Stimulated activated CD4-positive, alpha-beta T cell treated with anti-CD3 and anti-CD28 coated beads, TNF-alpha, amount 100 ng/mL, for 24 hours (primary cell): ENCODE measurements at places on chromosomes 1 and 21.
A peak's percentile ranks its signal among the peaks of the same experiment; 100 is the strongest.

DNA sequence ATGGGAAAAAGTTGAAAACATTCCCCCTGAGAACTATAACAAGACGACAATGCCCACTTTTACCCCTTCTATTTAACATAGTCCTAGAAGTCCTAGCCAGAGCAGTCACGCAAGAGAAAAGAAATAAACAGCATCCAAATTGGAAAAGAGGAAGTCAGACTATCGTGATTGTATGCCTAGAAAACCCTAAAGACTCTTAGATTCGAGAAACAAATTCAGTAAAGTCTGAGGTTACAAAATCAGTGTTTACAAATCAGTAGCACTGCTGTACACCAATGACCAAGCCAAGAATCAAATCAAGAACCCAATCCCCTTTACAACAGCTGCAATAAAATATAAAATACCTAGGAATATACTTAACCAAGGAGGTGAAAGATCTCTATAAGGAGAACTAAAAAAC is 72.4 kb downstream of the POU2F1 start:
- DNase-seq: no peak

GRCh38 chr21:44695184-44695583 is 1.8 kb upstream of the KRTAP10-12 start:
- DNase-seq: no peak

- no peak for DNase-seq
Observed at GRCh38 chr1:37850352-37850955, 8.9 kb downstream of the MTF1 start.

DNA sequence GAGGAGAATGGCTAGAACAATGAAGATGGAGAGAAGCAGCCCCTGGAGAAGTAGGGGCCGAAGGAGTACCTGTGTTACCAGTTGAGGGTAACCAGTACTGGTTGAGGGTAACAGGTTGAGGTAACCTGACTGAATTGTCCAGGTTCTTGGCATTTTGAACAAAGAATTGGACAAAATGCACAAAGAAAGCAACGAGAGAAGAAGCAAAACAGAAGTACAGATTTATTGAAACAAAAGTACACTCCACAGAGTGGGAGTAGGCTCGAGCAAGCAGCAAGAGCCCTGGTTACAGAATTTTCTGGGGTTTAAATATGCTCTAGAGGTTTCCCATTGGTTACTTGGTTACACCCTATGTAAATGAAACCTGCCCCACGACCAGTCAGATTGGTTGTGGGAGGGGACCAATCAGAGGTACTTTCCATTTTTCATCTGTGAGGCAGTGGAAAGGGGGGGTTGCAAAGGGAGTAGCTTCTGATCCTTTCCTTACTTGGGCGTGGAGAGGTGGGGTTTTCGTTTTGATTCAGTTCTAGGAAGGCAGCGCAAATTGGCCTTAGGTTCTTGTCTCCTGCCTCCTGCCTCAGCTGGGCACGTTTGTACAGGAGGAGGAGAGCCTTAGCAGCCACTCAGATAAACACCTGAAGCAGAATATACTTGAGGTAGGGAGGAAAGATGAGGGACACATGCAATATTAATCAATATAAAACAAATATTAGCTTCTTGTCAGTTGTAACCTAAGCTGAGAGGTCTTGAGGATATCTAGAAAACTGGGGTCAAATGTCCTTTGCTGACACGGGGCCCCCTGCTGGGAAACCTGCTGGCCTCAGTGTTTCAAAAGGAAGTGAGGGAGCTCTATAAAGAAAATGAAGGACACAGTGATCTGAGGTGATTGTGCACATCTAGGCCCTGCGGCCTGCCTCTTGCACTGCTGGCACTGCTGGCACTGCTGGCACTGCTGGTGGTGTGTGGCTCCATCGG is 14.3 kb upstream of the LSM10 start:
- DNase-seq: peak; percentile 31

- no peak for DNase-seq
Observed at GRCh38 chr21:15826147-15826780, 96.5 kb downstream of the USP25 start.

- no peak for DNase-seq
Observed at GRCh38 chr1:86502721-86503405, 34.1 kb downstream of the CLCA1 start.

DNA sequence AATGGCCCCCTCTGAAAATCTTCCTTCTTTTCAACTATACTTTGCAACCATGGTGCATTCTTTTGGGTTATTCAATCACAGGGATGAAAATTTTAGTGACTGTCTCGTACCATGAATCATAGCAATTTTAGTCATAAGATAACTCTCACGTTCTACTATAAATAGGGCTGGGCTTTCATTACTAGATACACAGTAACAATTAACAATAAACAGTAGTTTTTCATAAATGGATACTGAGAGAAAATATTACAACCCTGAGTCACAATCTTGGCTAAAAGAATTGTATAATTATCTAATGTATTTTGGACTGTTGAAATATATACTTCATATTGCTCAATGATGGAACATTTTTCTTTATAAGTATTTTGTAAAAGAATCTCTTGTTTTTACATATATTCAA is 96.1 kb downstream of the TEX35 start:
- DNase-seq: no peak

DNA sequence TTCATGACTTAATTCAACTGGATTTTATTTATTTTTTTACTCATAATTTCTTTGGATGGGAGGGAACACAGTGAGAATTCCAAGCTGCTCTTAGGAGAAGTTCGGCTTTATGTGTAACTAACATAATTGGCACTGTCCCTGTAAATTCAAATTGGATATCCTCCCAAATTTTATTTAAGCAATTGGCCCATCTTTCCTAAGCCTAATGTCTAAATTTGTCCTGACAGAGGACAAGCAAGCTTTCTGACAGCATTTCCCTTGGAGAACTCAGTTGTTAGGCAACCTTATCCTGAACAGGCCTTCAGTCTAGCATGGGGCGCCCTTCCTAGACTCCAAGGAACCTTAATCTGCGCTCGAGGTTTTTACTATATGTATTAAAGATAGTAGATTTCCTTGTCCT is 550.3 kb downstream of the NUF2 start:
- DNase-seq: no peak

- DNase-seq: peak; percentile 31
Observed at GRCh38 chr1:185595835-185596667, 138.1 kb upstream of the HMCN1 start.

- DNase-seq: no peak
Observed at GRCh38 chr1:47703981-47704596, 266.2 kb downstream of the FOXD2 start.

DNA sequence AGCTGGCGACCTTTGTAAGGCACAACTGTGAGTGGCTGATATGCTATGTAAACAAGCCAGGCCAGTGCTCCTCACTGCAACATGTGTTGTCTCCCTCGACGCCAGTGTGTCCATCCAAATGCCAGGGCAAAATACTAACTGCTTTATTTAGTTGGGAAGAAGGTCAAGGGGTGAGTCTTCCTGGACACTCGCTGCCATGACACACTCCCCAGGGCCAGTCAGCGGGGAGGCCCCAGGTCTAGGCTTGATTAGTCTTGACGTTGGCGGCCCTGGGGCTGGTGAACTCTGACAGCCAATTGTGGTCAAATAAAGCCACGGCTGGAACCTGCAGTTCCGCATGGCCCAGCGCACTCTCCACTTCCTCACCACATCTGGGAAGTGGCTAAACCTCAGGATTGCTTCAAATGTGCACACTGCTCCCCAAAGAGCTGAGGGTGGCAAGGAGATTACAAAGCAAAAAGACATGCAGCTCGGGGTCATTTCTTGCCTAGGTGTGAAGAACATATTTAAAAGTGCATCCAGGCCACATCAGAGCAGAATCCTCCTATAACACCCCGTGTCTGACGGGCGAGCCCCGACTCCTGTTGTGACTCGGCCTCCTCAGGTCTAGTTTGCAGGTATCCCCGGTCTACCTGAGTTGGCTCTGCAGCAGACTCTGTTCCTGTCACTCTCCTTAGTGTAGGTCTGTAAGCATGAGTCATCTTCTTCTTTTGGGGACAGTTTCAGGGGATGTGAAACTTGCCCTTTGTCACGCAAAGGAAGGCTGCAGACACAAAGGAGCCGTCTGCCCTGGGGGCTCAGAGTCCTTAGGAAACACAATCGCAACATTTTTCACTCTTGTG is 183.5 kb downstream of the RUNX1 start:
- DNase-seq: no peak

- no peak for DNase-seq
Observed at GRCh38 chr1:220954321-220955075, 75.3 kb downstream of the HLX start.

GRCh38 chr1:215219372-215219771 is 136.8 kb downstream of the KCNK2 start:
- no peak for DNase-seq

GRCh38 chr1:22547186-22547817 is 16.0 kb upstream of the EPHA8 start:
- no peak for DNase-seq

- no peak for DNase-seq
Observed at GRCh38 chr1:61362351-61362750, 280.0 kb downstream of the NFIA start.

DNA sequence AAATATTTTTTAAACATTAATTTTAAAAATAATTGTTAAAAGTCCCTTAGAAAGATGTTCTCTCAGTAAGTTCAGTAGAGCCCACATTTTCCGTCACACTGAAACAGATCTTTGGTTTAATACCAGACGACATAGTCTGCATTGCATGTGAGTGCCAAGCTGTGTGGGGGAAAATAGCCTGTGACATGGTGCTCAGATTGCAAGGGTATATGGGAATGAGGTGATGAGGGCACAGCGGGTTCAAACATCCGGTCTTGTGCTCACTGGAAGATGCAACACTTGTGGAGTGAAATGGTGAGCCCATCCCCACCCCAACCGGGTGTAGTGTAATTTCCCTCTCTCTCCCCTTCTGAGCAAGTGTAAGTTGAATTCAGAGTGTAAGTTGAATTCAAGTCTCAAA is 114.3 kb downstream of the PEX14 start:
- DNase-seq: no peak

- DNase-seq: no peak
Observed at GRCh38 chr1:9852410-9853248, 28.9 kb upstream of the CLSTN1 start.

DNA sequence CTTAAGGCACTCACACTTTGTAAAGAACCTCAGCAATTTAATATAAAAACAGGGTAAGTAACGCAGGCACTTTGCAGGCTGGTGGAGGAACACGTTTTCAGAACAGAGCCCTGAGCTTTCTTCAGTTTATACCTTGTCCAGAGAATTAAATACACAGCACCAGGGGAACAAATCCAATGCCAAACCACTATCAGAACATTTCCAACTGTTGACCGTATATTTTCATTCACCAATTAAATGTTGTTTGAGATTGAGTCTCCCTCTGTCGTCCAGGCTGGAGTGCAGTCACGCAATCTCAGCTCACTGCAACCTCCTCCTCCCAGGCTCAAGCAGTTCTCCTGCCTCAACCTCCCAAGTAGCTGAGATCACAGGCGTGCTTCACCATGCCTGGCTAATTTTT is 29.7 kb downstream of the CLSTN1 start:
- DNase-seq: no peak

DNA sequence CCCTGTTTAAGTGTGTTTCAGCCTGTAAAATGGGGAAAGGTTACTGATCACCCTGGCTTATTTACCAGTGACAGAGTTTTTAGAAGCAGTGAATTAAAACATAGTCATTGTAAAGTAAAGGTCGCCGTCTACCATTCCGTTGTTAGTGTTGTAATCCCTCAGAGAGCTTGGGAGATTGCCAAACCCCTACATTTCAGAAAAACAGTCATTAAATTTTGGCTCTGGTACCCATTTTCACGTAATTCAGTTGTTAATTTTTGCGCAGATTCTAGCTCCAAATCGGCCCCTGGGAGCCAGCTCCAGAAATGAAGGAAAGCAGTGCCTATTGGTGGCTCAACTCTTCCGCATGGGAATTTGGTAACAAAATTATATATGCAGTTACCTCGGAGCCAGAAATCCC is 127.7 kb upstream of the AJAP1 start:
- DNase-seq: no peak
